ENCODE measurements at places on chromosomes 11 and 22.
A peak's percentile ranks its signal among the peaks of the same experiment; 100 is the strongest.

DNA sequence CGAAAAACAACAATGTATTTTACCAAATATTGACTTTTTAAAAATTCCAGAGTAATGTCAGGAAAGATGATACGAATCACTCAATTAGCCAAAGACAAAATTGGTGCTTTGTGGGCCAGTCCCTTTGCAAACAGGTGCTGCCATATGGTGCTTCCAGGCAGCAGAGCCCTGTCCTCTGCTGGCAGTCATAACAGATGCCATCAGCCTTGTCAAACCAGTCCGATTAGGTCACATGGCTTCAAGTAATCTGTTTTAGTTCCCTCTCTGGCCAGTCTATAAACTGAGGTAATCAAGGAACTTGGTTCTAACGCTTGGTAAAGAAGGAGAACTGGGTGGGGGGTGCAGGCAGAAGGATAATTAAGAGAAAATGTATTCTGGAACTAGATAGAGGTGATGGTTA, 49.1 kb upstream of the CAPRIN1 start:
- peak; percentile 58 for DNase-seq

DNA sequence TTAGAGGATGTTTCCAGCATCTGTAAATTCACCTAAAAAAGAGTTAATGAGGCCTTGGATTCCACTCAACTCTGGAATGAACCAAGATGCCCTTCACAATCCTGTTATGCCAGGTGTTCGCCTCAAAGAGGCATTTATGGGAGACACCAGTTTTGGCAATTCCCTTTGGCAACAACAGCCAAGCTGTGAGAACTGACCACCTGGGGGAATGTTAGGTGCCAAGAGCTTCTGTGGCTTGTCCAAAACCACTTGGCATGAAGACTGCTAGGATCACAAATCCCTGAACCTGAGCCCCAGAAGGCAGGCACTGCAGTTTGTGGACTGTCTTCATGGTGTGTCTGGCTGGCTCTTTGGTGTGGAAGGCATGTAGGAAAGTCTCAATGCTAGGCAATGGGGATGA, 164.4 kb upstream of the BDNF start:
- DNase-seq = no peak

DNA sequence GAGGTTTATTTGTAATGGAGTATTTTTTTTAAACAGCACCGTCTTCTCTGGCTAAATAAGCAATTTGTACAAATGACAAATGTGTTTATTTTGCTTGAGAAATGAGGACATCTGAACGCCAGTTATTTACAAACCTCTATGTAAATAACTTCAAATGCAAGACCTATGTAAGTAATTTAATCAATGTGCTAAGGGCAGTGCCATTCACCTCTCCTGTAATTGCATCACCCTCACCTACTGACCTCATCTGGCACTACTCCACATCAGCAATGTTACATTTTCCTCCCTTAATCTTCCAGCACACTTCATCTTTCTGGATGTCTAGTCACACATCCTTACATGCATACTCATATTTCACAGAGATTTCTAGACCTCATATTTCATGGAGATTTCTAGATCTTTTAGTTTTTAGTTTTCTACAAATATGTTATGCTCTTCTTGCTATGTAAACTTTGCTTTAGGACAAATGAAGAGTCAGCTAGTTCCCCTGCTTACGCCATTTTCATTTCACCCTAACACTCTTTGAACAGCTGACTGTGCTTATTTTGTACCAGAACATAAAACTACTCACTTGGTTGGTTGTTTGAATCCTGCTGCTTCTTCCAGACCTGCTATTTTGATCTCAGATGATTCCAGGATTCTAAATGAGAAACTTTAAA, 238.6 kb downstream of the GRM5 start:
- DNase-seq = no peak

- DNase-seq = no peak
Measured at GRCh38 chr11:78289552-78290292, 101.0 kb downstream of the USP35 start.

- DNase-seq = no peak
Measured at GRCh38 chr11:65505466-65506289, 6.8 kb downstream of the MALAT1 start.

GRCh38 chr11:105274631-105275030, 135.1 kb upstream of the CARD18 start:
- DNase-seq = no peak

DNA sequence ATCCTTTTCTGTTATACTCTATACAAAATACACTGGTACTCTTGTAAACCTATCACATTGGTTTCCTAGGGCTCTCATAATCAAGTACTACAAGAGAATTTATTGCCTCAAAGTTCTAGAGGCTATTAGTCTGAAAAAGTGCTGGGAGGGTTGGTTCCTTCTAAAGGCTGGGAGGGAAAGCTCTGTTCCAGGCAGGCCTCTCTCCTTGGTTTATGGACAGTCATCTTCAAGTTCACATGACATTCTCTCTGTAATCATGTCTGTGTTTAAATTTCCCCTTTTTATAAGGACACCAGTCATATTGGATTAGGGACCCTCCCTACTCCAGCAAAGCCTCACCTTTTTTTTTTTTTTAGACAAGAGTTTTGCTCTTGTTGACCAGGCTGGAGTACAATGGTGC, 9.1 kb downstream of the SLC36A4 start:
- no peak for DNase-seq

DNA sequence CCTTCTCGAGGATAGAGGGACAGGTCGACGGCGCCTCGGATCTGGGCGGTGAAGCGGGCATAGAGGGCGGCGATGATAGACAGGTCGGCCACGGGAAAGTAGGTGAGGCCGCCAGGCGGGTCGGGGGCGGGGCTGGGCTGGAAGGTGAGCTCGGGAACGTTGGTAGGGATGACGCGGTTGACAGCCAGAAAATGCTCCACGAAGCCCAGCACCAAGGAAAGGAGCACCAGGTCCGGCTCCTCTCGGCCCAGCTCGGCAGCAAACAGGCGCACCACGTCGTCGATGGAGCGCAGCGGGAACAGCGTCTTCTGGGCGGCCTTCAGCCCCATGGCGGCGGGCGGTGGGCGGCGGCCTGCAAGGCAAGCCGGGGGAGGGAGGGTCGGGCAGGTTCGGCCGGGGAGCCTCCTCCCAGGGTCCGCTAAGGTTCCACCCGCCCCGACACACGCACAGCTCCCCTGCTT, 540 bp downstream of the MEN1 start:
- DNase-seq = peak; percentile 75

DNA sequence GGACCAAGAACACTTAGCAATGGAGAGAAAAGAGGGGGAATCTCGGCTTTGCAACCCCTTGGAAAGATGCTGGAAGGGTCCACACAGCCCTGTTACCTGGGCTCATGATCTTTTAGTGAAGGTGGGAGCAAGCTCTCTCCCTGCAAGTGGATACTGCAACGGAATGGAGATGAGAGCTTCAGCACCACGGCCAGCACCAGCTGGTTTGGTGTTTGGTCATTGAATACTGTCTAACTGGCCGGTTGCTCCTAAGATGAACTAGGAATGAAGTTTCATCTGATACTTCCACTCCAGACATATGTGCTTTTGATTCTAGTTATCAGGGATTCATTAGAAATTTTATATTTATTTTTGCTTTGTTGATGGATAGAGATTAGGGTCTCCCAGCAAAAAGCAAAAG, 16.3 kb downstream of the HTR3A start:
- no peak for DNase-seq

DNA sequence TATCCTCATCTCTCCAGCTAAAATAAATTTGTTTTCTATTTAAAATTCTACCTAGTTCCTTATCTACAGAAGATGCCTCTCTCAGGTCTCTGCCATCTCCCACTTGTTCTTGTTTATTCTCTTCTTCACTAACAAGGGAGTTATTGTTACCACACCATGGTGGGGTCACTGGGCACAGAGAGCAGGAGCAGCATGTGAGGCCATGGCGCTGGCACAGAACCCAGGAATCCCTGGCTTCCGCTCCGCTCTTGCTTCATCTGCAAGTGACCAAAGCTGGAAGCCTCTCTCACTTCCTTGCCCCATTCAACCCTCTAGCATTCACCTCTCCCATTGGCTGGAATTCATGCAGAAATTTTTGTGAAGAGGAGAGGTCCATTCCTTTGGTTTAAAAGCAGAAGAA, 190.7 kb upstream of the NCAM1 start:
- DNase-seq = no peak

GRCh38 chr11:128506999-128507611, 80.3 kb downstream of the ETS1 start:
- DNase-seq = peak; percentile 88

DNA sequence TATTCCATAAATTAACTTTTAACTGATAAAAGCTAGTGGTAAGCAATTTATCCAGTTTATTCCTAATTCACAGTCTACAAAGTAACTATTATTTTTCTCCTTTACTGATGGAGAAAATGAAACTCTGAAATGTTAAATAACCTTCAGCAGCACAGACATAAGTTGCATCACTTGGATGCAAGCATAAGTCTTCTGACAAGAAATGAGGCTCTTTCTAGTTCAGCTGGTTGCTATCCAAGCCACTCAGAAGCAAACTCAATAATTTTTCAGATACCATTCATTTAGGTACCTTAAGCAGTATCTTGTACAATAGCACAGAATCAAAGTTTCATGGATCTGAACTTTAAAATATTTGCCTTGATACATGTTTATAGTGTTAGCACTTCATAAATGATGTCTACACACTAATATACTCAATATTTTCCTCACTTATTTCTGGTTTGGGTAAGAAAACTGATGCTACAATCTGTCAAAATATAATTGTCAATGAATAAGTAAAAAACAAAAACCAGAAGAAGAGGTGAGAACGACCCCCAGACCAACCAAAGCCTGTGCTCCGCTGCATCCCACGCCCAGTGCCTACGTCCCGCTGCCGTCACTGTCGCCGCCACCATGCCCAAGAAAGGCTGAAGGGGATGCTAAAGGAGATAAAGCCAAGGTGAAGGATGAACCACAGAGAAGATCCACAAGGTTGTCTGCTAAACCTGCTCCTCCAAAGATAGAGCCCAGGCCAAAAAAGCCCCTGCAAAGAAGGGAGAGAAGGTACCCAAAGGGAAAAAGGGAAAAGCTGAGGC, 18.1 kb downstream of the FAM168A start:
- DNase-seq = no peak

DNA sequence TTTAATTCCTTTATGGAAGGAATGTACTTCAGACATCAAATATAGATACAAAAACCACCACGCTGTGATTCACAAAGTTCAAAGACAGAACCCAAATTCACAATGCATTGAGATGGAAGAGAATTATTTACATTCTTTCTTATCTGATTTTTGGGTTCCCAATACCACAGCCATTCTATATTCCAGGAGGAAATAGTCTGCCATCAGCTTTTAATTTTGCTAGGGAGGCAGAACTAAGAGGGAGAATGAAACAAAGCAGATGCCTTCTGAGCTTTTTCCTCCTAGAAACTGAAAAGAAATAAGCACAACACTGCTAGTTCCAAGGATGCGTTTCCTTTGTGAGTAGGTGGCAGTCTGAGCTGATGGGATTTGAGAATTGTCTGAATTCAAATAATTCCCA, 283.0 kb upstream of the NARS2 start:
- no peak for DNase-seq

- DNase-seq = no peak
Measured at GRCh38 chr11:43784866-43785265, 95.8 kb upstream of the ALKBH3 start.

DNA sequence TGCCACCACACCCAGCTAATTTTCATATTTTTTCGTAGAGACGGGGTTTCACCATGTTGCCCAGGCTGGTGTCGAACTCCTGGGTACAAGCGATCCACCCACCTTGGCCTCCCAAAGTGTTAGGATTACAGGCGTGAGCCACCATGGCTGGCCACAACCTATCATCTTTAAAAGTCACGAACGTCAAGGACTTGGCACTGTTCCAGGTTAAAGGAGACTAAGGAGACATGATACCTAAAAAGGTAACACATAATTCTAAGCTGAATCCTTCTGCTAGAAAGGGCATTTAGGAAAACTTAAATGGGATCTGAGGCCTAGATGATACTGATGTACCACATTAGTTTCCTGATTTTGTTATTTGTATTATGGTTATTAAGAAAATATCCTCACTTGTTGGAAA, 43.3 kb upstream of the SYT9 start:
- no peak for DNase-seq

- peak; percentile 69 for DNase-seq
Measured at GRCh38 chr22:24550028-24550901, 4.7 kb downstream of the GUCD1 start.

- DNase-seq = no peak
Measured at GRCh38 chr11:115202074-115202473, 302.1 kb downstream of the CADM1 start.

DNA sequence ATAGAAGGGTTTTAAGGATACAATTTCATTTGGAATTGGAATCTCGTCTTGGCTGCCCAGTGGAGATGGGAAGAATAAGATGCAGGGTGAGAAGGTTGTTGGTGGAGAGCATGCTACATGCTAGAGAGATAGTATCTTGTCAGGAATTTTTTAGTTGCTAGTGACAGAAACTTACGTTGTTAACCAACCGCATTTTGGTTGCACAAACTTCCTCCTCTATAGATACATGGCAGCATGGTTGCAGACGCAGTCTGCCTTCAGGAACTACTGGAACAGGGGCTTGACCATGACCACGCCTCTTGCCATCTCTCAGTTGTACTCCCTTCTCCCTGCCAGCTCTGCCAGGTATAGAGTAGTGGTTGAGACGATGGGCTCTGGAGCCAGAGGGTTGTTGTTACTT, 13.5 kb upstream of the CCDC90B start:
- no peak for DNase-seq

GRCh38 chr11:68498321-68498720, 37.8 kb downstream of the PPP6R3 start:
- peak; percentile 23 for DNase-seq

DNA sequence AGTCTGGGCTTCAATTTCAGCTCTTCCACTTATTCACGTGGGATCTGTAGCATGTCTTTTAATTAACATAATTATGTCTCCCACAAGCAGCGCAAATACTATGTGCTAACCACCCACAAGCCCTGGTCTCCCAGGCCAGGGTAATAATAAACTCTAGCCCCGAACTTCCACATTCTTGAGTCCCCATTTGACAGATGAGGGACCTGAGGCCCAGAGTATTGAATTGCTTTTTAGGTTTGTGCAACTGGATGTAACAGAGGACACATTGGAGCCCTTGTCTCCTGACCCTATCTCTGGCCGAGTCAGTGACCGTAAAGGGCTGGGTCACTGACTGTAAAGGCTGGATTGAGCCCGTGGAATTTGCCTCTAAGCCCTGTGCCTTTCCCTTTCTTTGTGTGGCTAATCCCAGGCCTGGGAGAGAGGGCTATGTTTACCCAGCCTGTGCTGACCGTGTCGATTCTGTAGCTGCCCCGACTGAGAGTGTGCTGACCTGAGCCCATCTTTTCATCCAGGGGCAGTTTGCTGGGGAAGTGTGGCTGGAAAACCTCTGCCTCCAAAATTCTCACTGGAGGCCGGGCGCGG, 3.9 kb downstream of the CRYBB2 start:
- no peak for DNase-seq

- no peak for DNase-seq
Measured at GRCh38 chr11:1111545-1112212, 37.0 kb downstream of the MUC2 start.

GRCh38 chr11:59791639-59792038, 18.9 kb downstream of the MRPL16 start:
- DNase-seq = no peak

- DNase-seq = no peak
Measured at GRCh38 chr11:1341928-1342524, 32.6 kb upstream of the TOLLIP start.

- no peak for DNase-seq
Measured at GRCh38 chr22:22953791-22954190, 66.2 kb downstream of the IGLL5 start.

GRCh38 chr11:102263379-102264003, 53.8 kb upstream of the BIRC3 start:
- no peak for DNase-seq
